ENCODE measurements at places on chromosomes 13 and 19.

DNA sequence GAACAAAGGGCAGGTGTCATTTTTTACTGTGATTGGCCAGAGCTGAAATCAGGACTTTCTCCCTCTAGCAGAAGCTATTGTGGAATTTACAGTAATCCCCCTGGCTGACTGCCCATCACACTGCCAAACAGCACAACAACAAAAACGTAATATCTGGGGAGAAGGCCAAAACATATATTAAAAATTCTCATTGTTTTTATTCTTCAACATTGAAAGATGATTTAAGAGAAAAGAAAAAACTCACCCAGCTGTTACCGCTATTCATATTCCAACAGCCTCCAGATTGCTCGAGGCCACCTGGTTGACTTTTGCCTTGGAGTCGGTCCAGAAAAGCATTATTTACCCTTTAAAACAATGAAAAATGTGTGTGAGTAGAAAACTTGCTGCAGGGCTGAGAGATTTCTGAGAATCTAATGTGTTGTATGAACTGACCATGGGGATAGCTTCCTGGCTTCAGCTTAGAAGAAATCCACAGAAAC, 97.2 kb downstream of the EPSTI1 start:
- DNase-seq: no peak

DNA sequence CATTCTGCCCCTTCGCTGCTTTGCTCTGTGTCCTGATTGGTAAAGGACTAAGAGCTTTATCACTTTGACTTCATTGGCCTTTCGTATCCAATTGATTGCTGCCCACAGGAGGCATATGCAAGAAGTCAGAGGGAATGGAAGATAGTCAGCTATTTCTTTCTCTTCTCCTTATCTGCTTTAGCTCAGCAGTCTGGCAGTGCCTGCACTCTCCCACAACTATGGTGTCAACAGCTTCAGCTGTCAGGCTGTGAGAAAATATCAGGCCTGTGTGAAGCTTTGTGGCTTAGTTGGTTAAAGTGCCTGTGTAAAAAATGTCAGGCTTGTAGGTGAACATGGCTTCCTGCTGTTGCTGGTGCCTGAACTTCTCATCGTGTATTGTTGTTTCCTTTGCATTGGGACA, 243.0 kb downstream of the PCDH17 start:
- DNase-seq: no peak

DNA sequence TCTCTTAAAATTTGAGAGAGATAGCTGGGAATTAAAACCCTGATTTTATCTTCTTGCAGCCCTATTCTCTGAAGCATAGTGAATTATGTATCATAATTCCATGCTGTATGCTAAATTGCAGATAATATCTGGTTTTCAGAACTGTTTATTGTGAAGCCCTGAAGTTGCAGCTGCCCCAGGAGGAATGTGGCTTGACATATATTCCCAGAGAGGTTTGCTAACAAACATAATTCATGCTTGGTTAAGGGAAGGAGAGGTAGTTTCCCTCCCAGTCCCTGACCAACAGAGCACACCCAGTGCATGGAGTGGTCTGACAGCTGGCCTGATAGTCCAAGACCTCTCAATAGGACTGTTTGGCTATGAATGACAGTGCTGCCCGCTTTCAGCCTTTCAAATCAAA, 500.6 kb upstream of the MIR17HG start:
- no peak for DNase-seq

- no peak for DNase-seq
Measured at GRCh38 chr13:29104461-29104860, 284.3 kb downstream of the MTUS2 start.

GRCh38 chr19:47391510-47392223, 27.7 kb downstream of the MEIS3 start:
- DNase-seq: peak; percentile 78

DNA sequence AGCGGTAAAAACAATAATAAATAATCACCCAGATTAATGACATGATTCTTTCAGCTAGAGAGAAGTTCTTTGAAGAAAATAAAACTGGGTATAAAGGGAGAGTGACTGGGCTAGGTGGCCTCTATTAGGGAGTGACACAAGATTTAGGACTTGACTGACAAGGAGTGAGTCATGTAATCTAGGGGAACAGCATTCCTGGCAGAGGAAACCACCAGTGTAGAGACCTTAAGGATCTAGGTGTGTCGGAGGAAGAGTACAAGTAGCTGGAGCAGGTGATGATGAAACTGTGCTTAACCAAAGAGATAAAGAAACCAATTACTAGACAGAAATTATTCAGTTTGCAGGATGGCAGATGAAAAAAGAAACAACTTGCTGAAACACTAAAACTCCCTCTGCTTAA, 248.0 kb downstream of the RFC3 start:
- no peak for DNase-seq

DNA sequence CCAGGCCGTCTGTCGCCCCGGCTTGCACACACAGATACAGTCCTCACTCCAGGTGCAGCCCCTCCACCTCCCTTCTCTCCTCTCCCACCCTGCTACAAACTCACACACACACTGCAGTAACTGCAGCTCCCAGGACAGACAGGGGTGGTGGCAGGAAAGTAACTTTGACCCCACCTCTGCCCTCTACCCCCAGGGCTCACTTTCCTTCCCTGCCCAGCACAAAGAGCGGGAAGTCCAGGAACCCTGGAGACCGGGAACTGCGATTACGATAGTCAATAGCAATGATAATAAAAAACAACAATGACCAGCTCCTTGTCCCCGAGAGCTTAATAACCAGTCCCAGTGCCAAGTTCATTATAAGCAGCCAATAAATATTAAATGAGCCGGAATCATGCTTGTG, at the start of gene CEACAM20:
TSS of gene CEACAM20 (minus strand) at position 140 of the 400 bp plus-strand sequence. CDS start 166 bp downstream, outside the sequence.
- no peak for DNase-seq

DNA sequence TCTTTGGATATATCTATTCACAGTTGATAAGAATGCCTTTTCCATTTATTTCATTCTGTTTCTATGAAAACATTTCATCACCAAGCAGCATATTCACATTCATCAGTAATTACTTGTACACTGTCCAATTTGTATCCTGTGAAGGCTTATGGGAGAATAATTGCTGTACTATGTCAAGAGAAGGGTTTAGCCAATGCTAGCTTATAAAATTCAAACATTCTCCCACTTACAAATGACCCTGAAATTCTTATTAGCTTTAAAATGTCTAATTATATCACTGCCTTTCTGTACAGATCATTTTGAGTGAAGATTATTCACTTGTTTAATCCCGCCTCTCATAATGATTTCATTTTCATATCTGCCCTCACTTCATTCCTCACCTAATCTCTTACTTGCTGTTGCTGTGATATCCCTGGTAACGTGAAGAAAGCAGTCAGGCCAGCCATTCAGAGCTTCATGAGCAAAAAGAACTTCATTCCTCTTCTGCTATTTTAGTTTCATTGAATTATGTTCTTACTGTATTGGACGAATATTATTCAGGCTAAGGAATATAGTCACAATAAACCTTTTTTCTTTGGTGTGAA, 778.7 kb downstream of the OLFM4 start:
- DNase-seq: no peak

- no peak for DNase-seq
Measured at GRCh38 chr13:42412812-42413483, 141.0 kb downstream of the AKAP11 start.

DNA sequence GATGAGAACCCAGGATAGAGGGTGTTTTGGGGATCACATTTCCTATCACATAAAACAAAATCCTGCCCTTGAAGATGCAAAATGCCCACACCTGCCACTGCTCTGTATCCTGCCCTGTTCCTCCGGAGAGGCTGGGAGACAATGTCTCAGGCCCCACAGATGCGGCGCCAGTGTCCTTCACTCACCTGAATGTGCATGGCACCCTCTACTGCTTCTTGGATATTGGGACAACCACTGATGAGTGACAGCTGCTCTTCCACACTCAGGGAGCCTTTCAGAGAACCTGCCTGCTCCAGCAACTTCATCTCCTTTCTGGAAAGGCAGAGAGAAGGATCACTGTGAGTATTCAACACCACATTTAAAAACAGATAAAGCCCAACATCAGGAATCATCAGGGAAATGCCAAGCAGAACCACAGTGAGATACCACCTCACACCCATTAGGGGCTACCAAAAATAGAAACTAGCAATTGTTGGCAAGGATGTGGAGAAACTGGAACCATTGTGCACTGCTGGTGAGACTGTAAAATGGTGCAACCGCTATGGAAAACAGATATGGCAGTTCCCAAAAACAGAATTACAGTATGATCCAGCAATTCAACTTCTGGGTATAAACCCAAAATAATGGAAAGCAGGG, 36.4 kb downstream of the CRYL1 start:
- peak; percentile 61 for DNase-seq

GRCh38 chr19:35107545-35107944, 8.1 kb upstream of the FXYD3 start:
- DNase-seq: peak; percentile 75

GRCh38 chr19:46755077-46755852, 9.0 kb upstream of the STRN4 start:
- no peak for DNase-seq

DNA sequence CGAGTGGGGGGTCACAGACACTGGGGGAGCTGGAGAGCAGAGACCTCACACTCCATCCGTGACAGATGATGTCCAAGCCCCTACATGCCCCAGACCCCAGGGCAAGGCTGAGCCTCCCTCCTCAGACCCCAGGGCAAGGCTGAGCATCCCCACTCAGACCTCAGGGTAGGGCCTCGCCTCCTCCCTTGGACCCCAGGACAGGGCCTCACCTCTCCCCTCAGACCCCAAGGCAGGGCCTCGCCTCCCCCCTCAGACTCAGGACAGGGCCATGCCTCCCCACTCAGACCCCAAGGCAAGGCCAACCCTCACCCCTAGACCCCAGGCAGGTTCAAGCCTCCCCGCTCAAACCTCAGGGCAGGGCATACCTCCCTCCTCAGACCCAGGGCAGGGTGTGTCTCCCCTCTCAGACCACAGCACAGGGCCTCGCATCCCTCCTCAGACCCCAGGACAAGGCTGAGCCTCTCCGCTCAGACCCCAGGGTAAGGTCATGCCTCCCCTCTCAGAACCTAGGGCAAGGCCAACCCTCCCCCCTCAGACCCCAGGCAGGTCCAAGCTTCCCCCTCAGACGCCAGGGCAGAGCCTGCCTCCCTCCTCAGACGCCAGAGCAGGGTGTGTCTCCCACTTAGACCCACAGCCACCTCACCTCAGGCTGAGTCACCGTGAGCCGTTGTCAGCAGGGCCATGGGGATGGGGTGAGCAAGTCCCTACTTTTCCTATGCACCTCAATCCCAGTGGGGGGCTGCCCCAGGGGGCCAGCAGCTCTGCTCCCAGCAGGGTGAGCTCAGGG, 1.7 kb upstream of the S1PR4 start:
- no peak for DNase-seq

DNA sequence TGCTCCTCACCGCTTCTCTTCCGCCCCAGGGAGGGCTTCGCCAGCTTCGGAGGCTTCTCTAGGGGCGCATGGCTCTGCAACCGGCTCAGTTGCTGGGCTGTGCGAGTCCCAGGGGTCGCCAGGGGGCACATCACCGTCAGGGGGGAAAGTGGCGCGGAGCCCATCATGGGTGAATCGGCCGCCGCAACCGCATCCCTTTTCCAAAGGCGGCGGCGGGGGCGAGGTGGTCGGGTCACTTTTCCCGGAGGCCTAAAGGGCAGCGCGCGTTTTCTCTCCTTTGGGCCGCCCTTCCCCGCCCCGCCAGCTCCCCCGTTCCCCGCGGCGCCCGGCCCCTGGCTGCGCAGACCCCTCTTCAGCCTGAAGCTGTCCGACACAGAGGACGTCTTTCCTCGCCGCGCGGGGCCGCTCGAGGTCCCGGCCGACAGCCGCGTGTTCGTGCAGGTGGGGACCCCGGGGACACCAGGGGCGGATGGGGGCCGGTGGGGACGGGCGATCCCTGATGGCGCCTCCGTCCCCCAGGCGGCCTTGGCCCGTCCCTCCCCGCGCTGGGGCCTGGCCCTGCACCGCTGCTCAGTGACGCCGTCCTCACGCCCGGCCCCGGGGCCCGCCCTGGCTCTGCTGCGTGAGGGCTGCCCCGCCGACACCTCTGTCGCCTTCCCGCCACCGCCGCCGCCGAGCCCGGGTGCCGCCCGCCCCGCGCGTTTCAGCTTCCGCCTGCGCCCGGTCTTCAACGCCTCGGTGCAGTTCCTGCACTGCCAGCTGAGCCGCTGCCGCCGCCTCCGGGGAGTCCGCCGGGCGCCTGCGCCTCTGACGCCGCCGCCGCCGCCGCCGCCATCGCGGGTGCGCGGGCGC, 1.7 kb downstream of the TGFBR3L start:
- peak; percentile 63 for DNase-seq

DNA sequence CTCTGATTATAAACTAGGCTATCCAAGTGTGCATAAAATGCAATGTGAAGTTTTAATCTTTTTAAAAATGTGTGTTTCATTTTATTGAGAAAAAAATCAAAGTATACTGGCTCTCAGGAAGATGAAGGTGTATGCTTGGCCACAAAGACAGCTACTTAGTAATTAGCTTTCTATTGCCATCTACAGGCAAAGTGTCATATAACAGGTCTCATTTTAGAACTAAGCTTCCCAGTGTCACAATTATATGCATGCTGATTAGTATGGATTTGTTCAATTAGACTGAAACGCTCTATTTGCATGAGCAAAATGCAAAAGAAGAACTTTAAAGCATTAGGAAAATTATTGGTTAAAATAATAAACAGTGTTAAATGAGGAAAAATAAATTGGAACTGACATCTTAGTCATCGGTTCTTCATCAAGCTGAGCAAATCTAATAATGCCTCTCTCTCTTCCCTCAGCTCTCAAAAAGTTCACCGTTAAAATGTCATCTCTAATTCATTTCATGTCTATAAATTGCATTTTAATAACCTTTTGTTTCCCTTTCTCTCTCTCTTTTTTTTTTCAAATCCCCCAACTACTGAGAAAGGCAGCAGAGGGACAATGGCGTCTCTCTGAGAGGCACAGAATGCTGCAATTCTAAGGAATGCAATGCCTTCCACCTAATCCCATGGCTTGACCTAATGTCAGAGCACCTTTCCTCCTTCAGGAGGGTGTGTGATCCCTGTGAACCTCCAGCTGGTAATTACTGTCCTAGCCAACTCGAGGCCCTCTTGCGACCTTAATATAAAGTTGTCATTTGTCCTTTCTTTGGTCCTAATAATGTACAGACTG, 313.1 kb upstream of the MAB21L1 start:
- DNase-seq: no peak

DNA sequence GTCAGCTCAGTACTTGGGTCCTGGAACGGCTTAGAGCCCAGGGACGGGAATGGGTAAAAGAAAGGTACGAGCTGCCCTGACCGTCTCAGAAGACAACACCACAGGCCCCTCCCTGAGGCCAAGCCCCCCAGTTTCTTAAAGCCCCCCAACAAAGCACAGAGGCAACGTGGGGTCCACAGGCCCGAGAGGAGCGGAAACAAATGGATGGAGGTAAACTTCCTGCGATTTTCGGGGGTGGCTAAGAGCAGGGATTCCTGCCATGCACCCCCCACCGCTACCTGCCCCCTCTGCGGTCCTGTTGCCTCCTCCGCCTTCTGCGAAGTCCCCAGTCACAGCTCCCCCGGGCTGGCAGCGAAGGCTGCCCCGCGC, 48.2 kb downstream of the PTPRS start:
- DNase-seq: no peak

GRCh38 chr13:113292021-113292862, 4.8 kb upstream of the LAMP1 start:
- no peak for DNase-seq

GRCh38 chr19:47389150-47389556, 30.2 kb downstream of the MEIS3 start:
- DNase-seq: no peak
